ENCODE measurements at places on chromosomes 3 and 15. TPM values are rescaled to one million over a fixed set of nuclear protein-coding genes. Genes with fewer than 3 reads are reported as not detected.

Gene DUOX1
- 114 TPM for total RNA-seq

Gene IL16
- total RNA-seq: 2.7 TPM

Gene RNF7
- 88.6 TPM for total RNA-seq

Gene PLCB2
- total RNA-seq: 4.2 TPM

Gene ARGFX
- not detected for total RNA-seq

Gene SKOR1
- total RNA-seq: 0.08 TPM

Gene OR5H15
- not detected for total RNA-seq

Gene BCHE
- 0.28 TPM for total RNA-seq

Gene SPINK8
- total RNA-seq: 1.6 TPM

Gene LTF
- 108 TPM for total RNA-seq

Gene CYP8B1
- not detected for total RNA-seq

Gene MME
- 0.60 TPM for total RNA-seq

Gene SRGAP3
- 5.2 TPM for total RNA-seq

Gene HIGD2B
- total RNA-seq: not detected

Gene GOLGA8G
- not detected for total RNA-seq
